NCI-H2029 (cell line): ENCODE measurements at places on chromosomes 16 and 17.

- no peak for DNase-seq
These were observed 7.2 kb upstream of the CRHR1 start for GRCh38 chr17:45776896-45777295.

DNA sequence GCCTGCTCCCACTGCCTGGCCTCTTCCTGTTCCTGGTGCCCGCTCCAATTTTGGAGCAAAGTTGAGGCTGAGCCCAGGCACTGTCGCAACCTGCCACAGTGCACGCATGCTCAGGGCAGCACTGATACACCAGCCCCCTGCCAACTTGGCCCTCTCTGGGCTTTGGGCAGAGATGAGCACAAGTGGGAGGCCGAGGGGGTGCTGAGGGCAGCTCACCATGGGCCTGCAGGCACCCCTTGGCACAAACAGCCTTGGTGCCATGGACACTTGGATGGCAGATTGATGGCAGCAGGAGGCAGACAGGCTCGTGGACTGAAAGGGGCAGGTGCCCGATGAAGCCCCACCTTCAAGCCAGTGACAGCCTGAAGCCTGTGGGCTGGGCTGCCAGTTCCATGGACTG, 42.9 kb downstream of the PIGL start:
- no peak for DNase-seq

- no peak for DNase-seq
These were observed 9.7 kb downstream of the CNP start for GRCh38 chr17:41976142-41976768.

GRCh38 chr17:49583226-49583625, 7.6 kb downstream of the NXPH3 start:
- DNase-seq, result no peak

- no peak for DNase-seq
These were observed 421.1 kb upstream of the C16orf82 start for GRCh38 chr16:26645614-26646013.

GRCh38 chr17:62631936-62632924, 4.8 kb downstream of the MRC2 start:
- DNase-seq, result no peak

GRCh38 chr17:32264140-32264799, 1.4 kb upstream of the RHBDL3 start:
- DNase-seq, result no peak

- DNase-seq, result no peak
These were observed 211.5 kb downstream of the CDH11 start for GRCh38 chr16:64910356-64910755.

DNA sequence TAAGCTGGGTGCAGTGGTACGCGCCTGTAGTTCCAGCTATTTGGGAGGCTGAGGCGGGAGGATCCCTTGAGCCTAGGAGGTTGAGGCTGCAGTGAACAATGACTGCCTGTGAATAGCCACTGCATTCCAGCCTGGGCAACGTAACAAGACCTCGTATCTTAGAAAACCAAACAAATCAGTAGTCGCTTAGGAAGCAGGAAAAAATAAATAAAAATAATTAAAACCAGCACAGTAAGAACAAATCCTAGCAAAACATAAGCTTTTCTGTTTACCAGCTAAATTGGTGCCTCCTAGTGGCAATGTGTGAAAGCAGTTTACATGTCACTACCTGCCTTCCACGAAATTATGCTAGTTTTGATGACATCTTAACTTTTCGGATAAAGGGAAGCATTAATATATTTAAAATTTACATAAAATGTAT, 1.3 kb downstream of the ARMC5 start:
- no peak for DNase-seq

DNA sequence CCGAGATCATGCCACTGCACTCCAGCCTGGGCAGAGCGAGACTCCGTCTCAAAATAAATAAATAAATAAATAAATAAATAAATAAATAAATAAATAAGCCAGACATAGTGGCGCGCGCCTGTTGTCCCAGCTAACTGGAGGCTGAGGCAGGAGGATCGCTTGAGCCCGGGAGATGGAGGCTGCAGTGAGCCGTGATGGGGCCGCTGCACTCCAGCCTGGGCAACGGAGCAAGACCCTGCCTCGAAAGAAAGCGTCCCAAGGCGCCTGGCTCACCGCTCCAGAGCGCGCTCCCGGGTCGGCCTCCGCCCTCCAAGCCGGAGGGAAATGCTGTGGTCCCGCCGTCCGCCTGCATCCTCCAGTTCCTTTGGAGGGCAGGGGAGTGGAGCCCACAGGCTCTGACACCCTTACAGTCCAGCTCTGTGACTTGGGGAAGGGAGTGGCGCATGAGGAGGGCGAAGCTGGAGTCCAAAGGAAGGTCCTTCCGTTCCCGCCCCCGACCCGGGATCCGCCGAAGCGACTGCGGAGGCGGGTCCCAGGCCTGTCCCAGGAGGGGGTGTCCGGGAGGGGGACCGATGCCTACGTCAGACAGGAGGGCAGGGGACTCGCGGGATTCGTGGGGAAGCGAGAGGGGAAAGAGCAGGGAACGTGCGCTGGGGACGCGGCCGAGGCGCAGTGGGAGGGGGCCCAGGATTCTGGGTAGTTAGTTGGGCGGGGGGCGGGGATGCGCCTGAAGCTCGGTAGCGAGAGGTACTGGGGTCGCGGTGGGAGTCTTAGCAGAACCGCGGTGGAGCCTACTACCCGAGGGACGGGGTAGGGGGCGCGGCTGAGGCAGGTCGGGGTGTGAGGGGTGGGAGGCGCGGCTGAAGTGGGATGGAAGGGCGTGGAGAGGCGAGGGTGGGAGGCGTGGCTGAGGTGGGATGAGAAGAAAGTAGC, 8.4 kb upstream of the TRPV2 start:
- DNase-seq, result no peak

- DNase-seq, result no peak
These were observed 217.4 kb upstream of the PSMD7 start for GRCh38 chr16:74079232-74079586.

DNA sequence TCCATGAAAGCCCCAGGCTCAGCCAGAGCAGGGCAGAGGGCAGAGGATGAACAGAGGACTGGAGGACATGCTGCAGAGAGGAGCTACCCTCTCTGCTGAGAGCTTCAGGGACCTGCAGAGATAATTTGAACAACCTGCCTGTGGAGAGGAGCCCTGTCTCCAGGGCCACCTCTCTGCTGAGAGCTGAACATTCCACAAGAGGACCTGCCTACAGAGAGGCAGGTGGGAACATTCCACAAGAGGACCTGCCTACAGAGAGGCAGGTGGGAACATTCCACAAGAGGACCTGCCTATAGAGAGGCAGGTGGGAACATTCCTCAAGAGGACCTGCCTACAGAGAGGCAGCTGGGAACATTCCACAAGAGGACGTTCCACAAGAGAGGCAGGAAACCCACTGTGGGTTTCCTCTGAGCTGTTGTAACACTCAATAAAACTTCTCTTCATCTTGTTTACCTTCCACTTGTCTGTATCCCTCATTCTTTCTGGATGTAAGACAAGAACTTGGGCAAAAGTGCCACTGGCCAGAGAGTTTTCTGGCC, 551.9 kb upstream of the CA10 start:
- DNase-seq, result no peak

DNA sequence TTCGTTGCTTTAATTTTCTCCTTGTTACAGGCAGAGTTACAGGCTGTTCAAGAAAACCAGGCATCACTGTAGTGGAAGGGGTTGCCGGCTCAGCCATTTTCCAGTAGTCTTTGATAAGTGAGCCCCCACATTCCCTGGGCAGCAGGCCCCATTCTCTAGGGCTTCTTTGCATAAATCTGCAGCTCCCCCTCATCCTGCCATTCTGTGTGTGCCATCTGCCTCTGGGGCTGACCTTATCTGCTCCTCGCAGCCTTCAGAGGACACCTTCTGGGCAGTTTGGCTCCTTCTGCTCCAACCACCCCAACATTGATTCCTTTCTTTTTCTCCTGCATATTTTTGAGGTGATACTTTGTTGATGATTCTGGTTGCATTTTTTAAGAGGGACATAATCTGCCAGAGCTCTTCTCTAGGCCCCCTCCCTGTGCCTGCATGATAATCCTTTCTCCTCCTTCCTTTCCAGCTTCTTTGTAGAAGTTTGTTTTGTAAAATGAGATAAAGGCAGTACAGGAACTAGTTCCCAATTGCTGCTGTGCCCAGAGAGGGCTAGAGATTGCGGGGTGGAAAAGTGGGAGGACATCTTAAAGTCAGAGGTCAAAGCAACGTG, 17.1 kb downstream of the RND2 start:
- DNase-seq, result no peak

DNA sequence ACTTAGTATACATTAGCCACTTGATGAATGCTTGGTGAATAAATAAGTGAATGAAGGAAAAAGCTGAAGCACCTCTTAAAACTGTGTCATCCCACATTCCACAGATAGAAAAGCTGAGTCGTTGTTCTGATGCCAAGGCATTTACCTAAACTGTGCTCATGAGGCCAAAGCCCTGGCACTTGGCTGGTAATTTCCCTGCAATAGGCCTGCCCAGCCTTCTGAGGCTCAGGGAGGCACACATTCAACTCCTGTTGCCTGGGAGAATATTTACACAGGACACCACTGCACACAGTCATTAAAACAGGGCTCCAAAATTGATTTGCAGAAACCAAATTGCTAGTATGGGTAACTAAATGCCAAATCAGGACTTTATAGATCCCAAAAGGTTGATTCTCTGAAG, 333.0 kb upstream of the C16orf82 start:
- peak; percentile 11 for DNase-seq

- peak; percentile 67 for DNase-seq
These were observed 488.1 kb downstream of the XYLT1 start for GRCh38 chr16:16982614-16983013.

DNA sequence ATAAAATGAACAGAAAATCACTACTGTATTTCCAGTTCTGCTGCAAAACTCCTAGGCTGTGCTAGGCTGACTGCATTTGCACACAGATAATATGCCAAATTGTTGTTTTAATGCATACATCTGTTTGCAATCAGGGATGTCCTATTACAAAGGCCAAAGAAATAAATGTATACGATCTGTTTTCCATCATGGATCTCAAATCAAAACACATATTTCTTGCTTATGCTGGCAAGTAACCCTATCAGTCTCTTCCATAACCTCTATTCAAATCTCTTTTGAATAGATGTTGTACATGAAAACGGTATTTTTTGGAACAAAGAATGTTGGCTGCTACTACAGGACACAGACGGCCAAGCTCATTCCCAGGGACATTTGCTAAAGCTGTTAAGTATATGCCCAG, 56.6 kb downstream of the DUSP14 start:
- DNase-seq, result no peak

DNA sequence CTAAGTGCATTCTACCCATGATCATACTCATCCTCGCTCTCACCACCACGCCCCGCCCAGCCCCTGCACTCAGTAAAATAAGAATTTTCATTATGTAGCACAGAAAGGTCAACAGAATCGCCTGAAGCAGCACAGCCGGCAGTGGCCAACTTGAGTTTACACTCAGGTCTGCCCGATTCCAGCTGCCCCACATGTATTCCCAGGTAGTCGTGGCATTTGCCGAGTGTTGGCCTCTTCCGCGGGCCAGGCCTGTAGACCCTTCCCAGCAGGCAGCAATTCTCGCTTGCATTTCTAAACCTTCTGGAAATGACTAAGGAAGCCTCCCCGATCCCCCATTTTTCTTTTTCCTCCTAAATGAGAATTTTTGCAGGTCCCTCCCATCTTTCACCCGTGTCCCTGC, 609 bp downstream of the CNGB1 start:
- DNase-seq, result no peak

DNA sequence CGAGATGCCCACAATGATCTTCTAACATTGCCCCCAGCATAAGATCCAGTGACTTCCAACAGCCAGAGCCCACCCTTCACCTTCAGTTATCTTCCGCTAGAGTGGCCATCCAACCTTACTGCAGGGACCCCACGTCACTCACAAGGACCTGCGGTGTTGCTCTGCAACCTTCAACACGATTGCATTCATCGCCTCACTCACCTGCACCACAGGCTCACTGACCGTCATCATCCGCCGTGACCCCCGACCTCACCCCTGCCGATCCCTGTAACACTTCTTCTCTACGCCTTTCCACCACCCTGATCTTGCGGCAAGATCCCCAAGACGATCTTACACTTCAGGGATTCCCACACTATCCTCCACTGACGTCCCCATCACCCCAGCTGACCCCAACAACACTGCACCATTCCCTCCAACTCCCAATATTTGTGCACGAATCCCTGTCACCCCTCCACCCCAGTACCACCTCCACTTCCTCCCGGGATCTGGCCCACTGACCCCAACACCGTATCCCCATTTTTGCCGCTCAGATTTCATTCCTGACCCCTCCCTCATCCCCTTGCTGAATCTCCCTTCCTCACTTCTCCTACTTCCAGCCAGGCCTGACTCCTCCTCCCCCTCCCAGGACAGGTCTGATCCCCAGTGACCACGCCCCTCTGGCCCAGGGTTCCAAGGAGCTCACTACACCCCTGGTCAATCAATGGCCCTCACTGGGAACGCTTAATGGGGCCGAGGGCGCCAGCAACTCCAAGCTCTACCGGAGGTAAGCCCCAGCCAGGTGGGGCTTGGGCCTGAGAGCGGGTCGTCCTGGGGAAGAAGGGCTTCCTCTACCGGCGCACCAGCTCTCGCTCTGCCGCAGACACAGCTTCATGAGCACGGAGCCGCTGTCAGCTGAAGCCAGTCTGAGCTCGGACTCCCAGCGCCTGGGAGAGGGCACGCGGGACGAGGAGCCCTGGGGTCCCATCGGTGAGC, 7.6 kb downstream of the RUNDC3A start:
- no peak for DNase-seq

- no peak for DNase-seq
These were observed 3.4 kb upstream of the SEC14L5 start for GRCh38 chr16:4954714-4955113.

- DNase-seq, result no peak
These were observed 670 bp downstream of the RPS2 start for GRCh38 chr16:1963806-1964505.

DNA sequence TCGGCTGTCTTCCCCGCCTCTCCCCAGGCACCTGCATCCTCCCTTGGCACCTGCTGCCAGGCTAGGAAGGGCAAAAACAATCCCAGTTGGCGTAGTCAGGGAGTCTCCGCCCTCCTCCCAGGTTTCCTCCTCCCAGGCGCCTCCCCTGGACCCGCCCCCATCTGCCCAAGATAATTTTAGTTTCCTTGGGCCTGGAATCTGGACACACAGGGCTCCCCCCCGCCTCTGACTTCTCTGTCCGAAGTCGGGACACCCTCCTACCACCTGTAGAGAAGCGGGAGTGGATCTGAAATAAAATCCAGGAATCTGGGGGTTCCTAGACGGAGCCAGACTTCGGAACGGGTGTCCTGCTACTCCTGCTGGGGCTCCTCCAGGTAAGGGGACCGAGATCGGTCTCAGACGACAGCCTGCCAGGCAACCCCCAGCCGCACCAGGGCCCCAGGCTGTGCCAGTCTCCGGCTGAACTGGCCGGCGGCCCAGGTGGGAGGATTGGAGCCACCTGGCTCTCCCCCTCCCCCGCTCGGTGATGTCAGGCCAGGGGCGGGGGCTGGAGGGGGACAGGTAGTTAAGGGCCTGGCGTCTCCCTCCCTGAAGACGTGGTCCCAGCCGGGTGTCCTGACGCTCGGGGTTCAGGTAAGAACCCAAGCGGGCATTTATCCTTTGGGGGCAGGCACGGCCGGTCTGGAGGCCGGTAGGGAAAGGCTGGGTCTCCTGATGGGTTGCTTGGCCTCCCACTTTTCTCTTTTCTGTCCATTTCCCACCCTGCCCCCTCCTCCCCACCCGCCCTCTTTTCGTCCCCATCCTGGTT, at the start of gene GRB7:
Gene GRB7, plus strand, starts transcription at position 179 of the 808 bp plus-strand sequence. CDS start 4,364 bp downstream, outside the sequence.
- DNase-seq, result peak; percentile 83
